ENCODE measurements at places on chromosomes 3 and 15. TPM values are rescaled to one million over a fixed set of nuclear protein-coding genes. Genes with fewer than 3 reads are reported as not detected.

Gene ADAM10
- 315 TPM for total RNA-seq

Gene CPN2
- not detected for total RNA-seq

Gene ZBED2
- not detected for total RNA-seq

Gene DNAH12
- 0.70 TPM for total RNA-seq

Gene FAM43A
- total RNA-seq: 5.2 TPM

Gene CXCR6
- 3.1 TPM for total RNA-seq

Gene DLEC1
- 5.6 TPM for total RNA-seq

Gene OCA2
- total RNA-seq: 0.73 TPM

Gene SEMA4B
- total RNA-seq: 183 TPM

Gene PLCB2
- total RNA-seq: 26.9 TPM

Gene CYP1A2
- total RNA-seq: not detected

Gene PLA2G4E
- 0.34 TPM for total RNA-seq

Gene FAM219B
- total RNA-seq: 171 TPM

Gene KNG1
- total RNA-seq: not detected

Gene SERPINI2
- total RNA-seq: 0.55 TPM

GRCh38 chr3:79515072-79515471 is 252.7 kb downstream of the ROBO1 start:
- no peak for DNase-seq

DNA sequence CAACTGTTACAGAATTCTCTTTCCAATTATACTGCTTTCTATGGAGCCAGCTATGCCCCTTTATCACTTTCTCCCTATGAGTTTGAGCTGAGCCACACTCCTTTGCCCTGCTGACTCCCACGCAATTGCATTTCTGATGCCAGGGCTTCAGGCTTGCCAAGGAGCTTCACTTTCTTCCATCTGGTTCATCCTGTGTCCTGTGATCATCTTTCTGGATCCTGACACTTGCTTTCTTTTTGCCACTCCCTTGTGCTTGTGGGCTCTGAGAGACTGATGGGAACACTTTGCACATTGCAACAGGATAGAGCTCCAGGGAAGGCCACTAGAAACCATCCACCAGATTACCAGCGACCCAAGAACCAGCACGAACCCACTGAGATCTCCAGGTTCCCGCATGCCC is 77.0 kb upstream of the SEC13 start:
- DNase-seq: no peak

- no peak for DNase-seq
Observed at GRCh38 chr3:48696156-48696555, 10.4 kb upstream of the NCKIPSD start.

DNA sequence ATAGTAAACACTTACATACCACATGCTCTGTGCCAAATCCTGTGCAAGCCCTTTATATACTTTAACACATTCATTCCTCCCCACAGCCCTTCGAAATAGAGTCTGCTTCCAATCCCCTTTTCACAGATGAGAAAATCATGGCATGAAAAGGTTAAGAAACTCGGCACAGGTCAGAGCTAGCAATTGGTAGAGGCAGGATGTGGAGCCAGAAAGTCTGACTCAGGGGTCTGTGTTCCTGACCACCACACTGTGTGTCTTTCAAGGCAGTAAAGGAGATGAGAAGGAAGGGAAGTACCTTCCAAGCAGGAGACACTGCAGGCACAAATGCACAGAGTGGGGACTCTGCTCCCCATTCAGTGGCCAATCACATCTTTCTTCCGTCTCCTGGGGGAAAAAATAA is 61.1 kb downstream of the SCN11A start:
- no peak for DNase-seq

DNA sequence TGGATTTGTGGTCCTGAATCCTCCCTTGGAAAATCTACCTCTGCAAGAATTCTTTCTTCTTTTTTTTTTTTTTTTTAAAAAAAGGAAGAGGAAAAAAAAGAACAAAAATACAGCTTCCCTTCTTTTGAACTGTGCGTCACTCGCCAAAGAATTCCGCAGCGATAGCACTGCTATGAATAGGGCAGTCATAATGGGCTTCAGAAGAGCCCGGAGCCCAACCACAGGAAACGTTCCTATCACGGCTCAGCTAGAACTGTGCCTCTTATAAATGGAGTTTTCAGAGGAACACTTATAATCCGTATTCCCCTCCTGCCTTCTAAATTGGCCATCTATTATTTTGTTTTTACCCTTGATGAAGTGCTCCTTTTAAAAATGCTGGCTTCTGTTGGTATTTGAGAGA is 227.7 kb downstream of the ADAMTS17 start:
- DNase-seq: no peak

DNA sequence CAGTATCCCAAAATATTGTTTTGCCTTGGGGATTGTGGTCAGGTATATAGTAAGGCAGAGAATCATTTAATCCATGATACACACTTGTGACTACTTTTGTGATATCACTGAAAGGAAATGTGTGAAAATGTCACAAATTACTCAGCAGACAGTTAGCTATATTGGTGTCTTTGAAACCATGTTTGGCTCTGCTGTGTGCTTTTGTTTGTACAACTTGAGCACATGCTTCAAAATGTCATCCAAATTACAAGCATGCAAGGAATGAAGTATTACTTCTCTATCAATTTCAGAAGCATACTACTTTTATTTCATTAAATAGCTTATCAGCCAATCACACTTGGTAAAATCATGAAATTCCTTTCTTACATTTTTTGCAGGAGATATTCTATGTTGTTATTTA is 619.0 kb upstream of the AGTR1 start:
- no peak for DNase-seq

- no peak for DNase-seq
Observed at GRCh38 chr15:87268675-87269074, 987.9 kb downstream of the NTRK3 start.

GRCh38 chr3:184630861-184631471 is 69.4 kb downstream of the EPHB3 start:
- DNase-seq: no peak

- DNase-seq: no peak
Observed at GRCh38 chr3:138809500-138810256, 25.1 kb downstream of the PIK3CB start.

GRCh38 chr15:85762756-85763127 is 32.0 kb downstream of the KLHL25 start:
- DNase-seq: no peak

DNA sequence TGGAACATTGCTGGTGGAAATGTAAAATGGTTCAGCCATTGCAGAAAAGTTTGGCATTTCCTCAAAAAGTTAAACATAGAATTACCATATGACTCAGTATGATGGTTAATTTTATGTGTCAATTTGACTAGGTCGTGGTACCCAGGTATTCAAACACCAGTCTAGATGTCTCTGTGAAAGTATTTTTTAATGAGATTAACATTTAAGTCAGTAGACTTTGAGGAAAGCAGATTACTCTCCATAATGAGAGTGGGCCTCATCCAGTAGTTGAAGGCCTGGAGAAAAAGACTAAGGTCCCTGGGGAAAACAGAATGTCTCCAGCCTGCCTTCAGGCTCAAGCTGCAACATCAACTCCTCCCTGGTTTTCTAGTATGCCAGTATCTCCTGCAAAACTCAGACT is 42.3 kb upstream of the TMEM87A start:
- no peak for DNase-seq

GRCh38 chr15:74312445-74313007 is 54.9 kb downstream of the CYP11A1 start:
- DNase-seq: no peak

DNA sequence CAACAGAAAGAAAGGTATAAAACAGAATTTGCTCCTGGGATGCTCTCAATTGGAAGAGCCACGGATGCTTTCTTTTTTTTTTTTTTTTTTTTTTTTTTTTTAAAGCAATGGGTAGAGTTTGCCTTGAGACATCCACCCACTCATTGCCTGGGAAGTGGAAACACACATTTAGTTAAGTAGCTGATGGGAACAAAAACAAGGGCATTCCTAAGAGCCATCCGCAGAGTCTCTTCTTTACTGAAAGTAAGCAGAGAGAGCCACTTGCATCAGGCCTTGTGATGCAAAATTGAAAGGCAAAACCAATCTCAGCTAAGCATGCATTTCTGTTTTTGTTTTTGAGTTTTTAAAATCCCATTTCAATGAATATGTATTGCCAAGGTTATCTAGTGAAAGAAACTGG is 787.9 kb upstream of the LMCD1 start:
- no peak for DNase-seq

DNA sequence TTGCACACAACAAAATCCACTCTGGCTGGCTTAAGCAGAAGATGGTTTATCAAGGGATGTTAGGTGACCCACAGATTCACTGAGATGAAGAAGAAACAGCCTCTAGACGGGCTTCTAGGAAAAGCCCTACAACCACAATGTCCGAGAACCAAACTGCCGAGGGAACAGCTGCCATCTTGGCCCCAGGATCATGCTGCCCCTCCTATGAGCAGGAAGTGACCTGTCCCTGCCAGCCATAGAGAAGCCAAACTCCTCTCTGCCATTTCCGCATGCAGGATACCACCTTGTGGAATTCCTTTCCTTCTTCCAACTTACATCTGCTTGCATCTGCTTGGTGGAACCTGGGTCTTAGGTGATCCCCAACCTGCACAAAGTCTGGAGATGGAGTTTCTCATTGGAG is 11.4 kb upstream of the POMGNT2 start:
- DNase-seq: no peak

DNA sequence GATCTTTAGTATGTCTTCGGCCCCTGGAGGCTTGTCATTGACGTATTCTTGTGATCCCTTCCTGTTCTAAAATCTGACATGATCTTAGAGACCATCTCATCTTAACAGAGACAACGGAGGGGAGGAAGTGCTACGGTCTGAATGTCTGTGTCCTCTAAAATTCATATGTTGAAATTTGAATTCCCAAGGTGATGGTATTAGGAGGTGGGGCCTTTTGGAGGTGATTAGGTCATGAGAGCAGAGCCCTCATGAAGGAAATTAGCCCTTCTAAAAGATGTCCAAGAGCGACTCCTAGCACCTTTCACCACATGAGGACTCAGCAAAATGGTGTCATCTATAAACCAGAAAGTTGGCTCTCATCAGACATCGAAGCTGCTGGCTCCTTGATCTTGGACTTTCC is 233.2 kb upstream of the CMC1 start:
- no peak for DNase-seq

- DNase-seq: no peak
Observed at GRCh38 chr15:52806284-52806655, 16.1 kb upstream of the ONECUT1 start.

DNA sequence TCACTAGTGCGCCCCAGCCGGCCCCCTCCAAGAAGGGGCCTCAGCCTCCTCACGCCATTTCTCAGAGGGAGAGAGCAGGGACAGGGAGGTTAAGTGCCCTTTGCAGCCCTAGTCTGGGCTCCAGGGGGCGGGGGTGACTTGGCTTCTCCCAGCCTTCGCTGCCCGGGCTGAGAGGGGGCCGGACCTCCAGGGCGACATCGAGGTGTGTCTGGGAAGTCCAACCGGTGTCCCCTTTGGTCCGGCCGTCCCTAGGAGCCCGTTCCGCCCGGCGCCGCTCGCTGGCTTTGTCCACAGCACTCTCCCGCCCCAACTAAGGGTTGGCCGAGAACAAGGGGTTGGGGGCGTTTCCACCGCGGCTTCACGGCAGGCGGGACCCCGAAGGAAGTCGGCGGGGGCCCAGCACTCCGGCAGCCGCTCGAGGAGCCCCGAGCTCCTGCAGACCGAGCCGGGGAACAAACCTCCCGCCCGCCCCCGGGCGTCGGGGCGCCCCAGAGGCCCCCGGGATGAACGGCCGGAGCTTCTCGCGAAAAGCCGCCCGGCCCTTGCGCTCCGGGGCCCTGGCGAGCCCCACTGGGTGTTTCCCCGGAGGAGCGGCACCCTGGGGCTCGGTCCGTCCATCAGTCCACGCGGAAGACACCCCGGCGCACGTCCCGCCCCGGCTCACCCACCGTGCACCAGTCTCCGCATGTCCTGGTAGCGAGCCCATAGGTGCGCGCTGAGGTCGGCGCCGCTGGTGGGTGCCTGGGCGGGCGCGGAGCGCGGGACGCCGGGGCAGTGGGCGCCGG is 627 bp downstream of the NT5DC2 start:
- DNase-seq: peak; percentile 59

DNA sequence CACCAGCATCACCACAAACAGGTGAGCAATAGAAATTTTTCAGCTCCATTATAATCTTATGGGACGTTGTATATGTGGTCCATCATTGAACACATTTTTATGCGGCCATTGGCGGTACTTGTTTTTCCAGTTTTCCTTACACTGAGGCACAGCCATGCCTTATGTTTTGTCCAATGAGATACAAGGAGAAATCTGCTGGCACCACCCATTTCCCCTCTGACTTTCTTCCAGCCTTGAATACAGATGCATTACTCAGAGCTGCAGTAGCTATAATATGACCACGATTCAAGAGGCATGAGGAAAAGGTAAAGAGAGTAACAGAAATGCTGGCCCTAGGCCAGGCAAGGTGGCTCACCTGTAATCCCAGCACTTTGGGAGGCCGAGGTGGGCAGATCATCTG is 9.0 kb upstream of the PIK3R4 start:
- DNase-seq: peak; percentile 52

GRCh38 chr3:175608356-175608755 is 749.2 kb downstream of the NAALADL2 start:
- no peak for DNase-seq

DNA sequence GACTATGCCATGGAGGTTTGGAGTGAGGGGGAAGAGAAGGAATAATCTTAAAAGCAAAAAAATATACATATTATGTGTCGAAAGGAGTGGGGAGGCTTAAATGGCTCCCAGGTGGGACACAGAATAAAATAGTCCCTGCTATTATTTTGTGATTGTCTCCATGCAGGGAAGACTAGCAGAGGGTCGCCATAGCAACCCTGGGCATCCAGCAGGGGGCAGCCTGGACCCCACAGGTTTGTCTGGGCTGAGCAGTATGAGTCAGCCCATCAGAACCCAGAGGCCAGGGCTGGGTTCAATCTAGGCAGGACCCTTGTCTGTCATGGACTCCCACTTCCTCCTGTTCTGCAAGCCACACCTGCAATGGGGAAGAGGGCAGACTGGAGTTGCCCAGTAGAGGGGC is 17.6 kb upstream of the LINGO1 start:
- no peak for DNase-seq

GRCh38 chr15:98844261-98844660 is 163.3 kb downstream of the PGPEP1L start:
- DNase-seq: no peak

DNA sequence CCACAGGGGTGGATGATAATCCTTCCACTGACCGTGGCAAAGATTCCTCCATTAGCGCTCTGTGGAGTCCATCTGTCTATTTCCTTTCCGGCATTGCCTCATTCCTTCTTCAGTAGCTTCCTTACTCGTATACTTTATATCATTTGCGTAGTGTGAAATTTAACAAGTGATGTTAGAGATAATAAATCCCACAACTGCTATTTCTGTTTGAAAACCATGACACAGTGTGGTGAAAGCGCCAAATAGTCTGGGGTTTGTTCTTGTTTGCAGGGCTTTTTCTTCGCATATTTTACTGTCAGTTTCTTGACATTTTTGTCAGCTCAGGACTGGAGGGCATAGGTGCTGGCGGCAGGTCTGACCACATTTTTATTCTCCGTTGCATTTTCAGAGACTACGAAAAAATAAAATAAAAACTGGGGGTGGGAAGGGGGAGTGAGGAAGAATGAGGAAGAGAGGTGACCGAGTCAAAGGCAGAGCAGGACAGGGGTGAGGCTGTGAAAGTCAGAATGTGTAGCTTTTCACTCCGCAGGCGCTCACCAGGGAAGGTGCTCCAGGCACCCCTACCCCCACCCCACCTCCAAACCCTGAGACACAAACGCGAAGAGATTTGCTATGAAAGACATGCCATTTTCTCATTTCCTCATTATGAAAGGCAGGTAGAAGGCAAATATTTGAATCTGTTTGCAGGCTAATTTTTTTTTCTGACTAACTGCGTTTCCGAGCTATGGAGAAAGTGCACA is 965.0 kb downstream of the MCTP2 start:
- peak; percentile 47 for DNase-seq

GRCh38 chr3:122986693-122987179 is 40.8 kb downstream of the SEMA5B start:
- DNase-seq: no peak

GRCh38 chr15:67133026-67133425 is 67.6 kb downstream of the SMAD3 start:
- DNase-seq: no peak

Measured in ureter (tissue), 1 donor.